Regular cardiac myocyte (primary cell): ENCODE measurements at places on chromosomes 6 and 20. TPM values are rescaled to one million over a fixed set of nuclear protein-coding genes. Genes with fewer than 3 reads are reported as not detected.

MCM8 gene
- 4.8 and 25.9 TPM in 2 replicates for total RNA-seq

NRN1 gene
- under 0.01 TPM in 2 replicates for total RNA-seq

CDSN gene
- total RNA-seq = under 0.01 TPM in 1 of 2 replicates, not detected in the other

ANKRD66 gene
- total RNA-seq = not detected in 2 replicates

BMP6 gene
- 22.0 and 47.4 TPM in 2 replicates for total RNA-seq

EDN1 gene
- 46.8 and 87.4 TPM in 2 replicates for total RNA-seq

ZSCAN23 gene
- total RNA-seq = 1.9 and 3.9 TPM in 2 replicates

ZNF311 gene
- 0.96 and 2.3 TPM in 2 replicates for total RNA-seq

PAX1 gene
- total RNA-seq = not detected in 2 replicates
